ENCODE measurements at places on chromosomes 16 and 17.

DNA sequence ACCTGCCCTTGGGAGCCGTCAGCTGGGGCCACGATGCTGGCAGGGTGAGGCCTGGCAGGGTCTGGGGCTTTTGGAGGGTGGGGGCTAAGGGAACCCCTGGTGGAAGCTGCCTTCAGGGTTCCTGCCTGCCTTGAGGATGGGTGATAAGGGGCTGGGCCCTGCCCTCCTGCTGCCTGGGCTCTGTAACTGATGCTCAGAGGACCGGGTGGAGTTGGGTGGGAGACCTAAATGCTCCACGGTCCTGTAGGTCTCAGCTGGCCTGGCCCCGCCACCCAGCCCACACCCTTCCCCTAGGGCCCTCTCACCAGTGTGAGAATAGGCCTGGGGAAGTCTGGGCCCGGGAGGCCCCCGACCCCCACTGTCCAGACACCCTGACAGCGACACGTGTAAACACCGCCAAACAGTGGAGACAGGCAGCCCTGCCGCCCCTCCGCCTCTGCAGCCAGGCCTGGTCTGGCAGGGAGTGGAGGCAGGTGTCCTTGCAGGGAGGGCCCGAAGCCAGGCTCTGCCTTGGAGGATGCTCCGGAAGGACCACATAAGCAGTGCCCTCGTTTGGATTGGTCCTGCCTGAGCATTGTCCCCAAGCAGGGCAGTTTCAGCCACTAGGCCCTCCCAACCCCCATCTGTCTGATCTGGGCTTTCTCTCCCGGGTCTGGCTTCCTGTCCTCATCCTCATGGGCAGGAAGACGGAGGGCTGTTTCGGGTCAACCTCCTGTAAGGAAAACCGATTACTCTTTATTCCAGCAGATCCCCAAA, 6.5 kb upstream of the BAHCC1 start:
- H3K4me3 ChIP-seq: no peak overlapping the region
- H3K27me3 ChIP-seq: peaks cover 37% of the 10 kb centered on the region
- H3K36me3 ChIP-seq: no peaks in the 10 kb centered on the region
- H3K27ac ChIP-seq: no peak overlapping the region
- H3K4me1 ChIP-seq: peaks cover 9% of the 10 kb centered on the region

- H3K27me3 ChIP-seq: no peaks in the 10 kb centered on the region
- no peak for DNase-seq
- no peak overlapping the region for H3K4me3 ChIP-seq
- no peaks in the 10 kb centered on the region for H3K36me3 ChIP-seq
- no peaks in the 10 kb centered on the region for H3K4me1 ChIP-seq
Measured at GRCh38 chr16:48121276-48121675, 34.5 kb downstream of the ABCC12 start.

- H3K27ac ChIP-seq: no peak overlapping the region
- H3K4me3 ChIP-seq: peak overlapping the region; percentile 21
- H3K36me3 ChIP-seq: no peaks in the 10 kb centered on the region
- peaks cover 16% of the 10 kb centered on the region for H3K27me3 ChIP-seq
Measured at GRCh38 chr17:8326511-8327302, 12.9 kb upstream of the ODF4 start.

DNA sequence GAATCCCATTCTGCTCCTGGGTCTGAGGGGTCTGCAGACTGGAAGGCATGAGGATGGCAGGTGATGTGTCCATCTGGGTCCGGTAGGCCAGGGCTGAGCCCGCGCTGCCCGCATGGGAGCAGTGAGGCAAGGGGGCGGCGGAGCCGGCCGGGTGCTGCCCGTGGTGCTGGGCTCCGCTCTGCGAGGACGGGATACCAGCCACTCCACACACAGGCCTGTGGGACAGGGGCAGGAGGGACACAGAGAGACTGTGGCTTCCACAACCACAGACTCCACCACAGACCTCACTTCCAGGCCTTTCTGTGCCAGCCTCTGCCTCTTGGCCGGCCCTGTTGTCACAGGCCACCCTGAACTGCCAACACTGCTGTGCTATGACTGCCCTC, 25.4 kb downstream of the MAP1LC3B start:
- H3K4me1 ChIP-seq: no peaks in the 10 kb centered on the region
- no peak overlapping the region for H3K27ac ChIP-seq
- H3K27me3 ChIP-seq: no peaks in the 10 kb centered on the region
- peaks cover 26% of the 10 kb centered on the region for H3K36me3 ChIP-seq
- no peak for DNase-seq
- H3K4me3 ChIP-seq: no peak overlapping the region

- no peaks in the 10 kb centered on the region for H3K36me3 ChIP-seq
- H3K27me3 ChIP-seq: no peaks in the 10 kb centered on the region
- DNase-seq: no peak
- H3K4me3 ChIP-seq: no peak overlapping the region
- no peak overlapping the region for H3K27ac ChIP-seq
- no peaks in the 10 kb centered on the region for H3K4me1 ChIP-seq
Measured at GRCh38 chr16:1950559-1950958, 3.9 kb downstream of the RPL3L start.

Data from CD4-positive, alpha-beta memory T cell (primary cell).